CD8-positive, alpha-beta T cell (primary cell): ENCODE measurements at places on chromosomes 13 and 19.
A peak's percentile ranks its signal among the peaks of the same experiment; 100 is the strongest.

GRCh38 chr13:77430377-77430951 is 103.6 kb upstream of the MYCBP2 start:
- no peak for DNase-seq

GRCh38 chr19:13765395-13766094 is 1.2 kb downstream of the MRI1 start:
- DNase-seq, result no peak

DNA sequence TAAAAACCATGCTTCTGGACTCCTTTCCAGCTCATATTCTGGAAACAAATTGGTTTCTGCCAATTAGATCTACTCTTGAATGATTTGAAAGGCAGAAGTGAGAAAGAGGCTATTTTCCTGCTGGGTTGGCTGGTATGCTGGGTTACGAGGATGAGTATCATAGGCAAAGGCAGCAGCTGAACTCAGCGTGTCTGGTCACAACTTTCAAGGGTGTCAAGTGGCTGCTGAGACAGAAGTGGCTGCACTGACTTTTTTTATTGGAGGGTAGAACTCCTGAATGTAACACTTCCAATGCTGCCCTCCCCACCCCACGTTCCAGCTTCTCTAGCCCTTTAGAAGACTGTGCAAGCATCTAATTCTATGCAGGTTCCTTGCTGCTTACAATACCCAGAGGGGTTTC is 8.3 kb upstream of the DZIP1 start:
- no peak for DNase-seq

GRCh38 chr19:12521996-12522395 is 29.3 kb downstream of the ZNF564 start:
- DNase-seq, result no peak

GRCh38 chr19:42242512-42243409 is at the start of gene GSK3A:
TSS of gene GSK3A (minus strand) at chr19:42242602. CDS start at chr19:42242465, 137 bp downstream.
- DNase-seq, result peak; percentile 92

DNA sequence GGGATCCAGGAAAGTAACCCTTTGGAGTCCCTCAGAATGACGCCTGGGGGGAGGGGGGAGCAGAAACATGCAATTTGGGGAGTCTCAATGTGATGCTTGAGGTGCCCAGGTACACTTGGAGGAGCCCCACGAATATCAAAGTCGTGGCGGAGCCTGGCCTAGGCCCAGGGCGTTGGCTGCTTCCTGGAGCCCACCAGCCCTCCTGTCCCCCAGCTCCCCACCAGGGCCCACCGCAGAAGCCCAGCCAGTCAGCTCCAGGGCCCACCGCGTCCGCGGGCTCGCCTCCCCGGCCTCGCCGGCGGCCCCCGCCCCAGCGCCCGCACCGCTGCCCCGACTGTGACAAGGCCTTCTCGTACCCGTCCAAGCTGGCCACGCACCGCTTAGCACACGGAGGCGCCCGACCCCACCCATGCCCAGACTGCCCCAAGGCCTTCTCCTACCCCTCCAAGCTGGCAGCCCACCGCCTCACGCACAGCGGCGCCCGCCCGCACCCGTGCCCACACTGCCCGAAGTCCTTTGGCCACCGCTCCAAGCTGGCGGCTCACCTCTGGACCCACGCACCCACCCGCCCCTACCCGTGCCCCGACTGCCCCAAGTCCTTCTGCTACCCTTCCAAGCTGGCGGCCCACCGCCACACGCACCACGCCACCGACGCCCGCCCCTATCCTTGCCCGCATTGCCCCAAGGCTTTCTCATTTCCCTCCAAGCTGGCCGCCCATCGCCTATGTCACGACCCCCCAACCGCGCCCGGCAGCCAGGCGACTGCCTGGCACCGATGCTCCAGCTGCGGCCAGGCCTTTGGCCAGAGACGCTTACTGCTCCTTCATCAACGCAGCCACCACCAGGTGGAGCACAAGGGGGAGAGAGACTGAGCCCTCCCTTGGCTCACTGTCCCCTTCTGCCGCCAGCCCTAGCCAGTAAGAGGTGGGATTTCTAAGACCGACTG is 2.1 kb downstream of the ZNF575 start:
- peak; percentile 36 for DNase-seq

GRCh38 chr13:93915269-93915809 is 564.1 kb downstream of the DCT start:
- no peak for DNase-seq

- DNase-seq, result no peak
These were observed 292.3 kb upstream of the SPRY2 start for GRCh38 chr13:80633251-80633650.

DNA sequence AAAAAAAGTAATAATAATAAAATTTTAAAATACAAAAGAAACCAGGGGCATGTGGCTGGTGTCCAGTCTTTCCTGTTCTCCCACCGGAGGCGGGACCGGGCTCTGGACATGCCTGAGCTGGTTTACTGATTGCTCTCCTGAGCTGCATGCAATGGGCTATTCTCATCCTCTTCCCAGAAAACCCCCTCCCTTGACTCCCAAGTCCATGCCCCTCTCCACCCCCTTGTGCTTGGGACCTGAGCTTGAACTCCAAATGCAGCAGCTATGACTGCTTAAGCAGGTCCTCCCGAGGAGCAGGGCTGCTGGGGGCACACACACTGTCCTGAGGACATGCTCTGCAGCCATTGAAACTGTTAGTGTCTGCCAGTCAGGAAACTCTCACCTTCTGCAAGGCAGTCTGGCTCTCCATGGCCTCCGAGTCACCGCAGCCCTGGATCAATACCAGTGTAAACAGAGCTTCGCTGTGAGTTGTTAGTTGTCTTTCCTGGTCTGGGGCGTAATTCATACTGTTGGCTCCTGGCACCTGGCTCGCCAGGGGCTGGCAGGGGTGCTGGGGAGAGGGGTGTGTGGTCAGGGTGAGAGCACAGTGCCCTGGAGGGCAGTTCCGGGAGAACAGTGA is 41.6 kb upstream of the CHST8 start:
- no peak for DNase-seq

DNA sequence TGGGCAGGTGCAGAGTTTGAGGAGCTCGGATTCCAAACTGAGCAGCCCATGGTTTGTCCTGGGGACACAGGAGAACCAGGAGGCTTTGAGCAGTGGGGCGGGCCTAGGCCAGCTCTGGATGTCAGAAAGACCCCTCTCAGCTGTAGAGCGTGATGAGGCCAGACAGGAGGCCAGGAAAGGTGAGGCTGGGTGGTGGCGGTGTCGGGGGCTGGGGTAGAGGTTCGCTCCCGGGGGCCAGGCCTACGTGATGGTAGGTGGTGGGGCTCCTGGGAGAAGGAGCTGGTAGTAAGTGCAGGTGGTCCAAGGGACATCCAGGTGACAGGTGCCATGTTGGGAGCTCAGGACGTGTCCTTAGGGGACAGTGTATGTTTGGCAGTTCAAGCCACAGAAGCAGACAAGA is 13.5 kb upstream of the PTOV1 start:
- no peak for DNase-seq

DNA sequence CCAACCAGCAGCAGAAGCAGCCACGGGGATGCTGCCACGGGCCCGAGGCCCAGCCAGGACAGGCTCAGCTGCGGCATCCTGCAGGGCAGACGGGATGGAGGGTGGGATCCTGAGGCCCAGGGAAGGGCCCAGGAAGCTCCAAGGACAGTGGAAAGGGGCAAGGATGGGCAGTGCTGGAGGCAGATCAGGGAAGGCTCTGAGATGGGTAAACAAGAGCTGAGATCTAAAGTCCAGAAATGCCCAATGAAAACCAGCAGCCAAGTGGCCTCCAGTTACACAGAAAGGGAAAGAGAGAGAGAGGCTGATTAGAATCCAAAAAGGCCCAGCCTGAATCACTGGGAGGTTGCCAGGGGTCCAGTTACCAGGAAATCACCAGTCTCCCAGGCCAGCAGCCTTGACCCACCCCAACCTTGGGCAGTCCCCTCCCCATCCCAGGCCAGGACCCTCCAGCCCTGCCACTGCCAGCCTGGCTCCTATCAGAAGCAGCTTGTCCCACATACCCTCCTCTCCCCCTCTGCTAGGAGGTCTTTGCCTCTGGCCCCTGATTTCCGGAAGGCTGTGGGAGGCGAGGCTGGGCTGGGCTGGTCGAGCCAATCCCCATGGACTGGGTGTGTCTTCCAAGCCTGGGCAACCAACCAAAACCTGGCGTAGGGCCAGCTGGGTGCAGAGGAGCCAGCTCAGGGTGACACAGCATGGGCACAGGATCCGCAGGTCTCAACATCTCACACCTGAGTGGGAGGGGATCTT is at the start of gene CYP4F11:
CYP4F11 (minus strand) TSS at position 198 of the 747 bp plus-strand sequence; CDS start at position 77, 121 bp downstream.
- no peak for DNase-seq

- no peak for DNase-seq
These were observed 41.6 kb upstream of the SPRY2 start for GRCh38 chr13:80382576-80382975.

- no peak for DNase-seq
These were observed 67.5 kb downstream of the CHST8 start for GRCh38 chr19:33689138-33689746.

DNA sequence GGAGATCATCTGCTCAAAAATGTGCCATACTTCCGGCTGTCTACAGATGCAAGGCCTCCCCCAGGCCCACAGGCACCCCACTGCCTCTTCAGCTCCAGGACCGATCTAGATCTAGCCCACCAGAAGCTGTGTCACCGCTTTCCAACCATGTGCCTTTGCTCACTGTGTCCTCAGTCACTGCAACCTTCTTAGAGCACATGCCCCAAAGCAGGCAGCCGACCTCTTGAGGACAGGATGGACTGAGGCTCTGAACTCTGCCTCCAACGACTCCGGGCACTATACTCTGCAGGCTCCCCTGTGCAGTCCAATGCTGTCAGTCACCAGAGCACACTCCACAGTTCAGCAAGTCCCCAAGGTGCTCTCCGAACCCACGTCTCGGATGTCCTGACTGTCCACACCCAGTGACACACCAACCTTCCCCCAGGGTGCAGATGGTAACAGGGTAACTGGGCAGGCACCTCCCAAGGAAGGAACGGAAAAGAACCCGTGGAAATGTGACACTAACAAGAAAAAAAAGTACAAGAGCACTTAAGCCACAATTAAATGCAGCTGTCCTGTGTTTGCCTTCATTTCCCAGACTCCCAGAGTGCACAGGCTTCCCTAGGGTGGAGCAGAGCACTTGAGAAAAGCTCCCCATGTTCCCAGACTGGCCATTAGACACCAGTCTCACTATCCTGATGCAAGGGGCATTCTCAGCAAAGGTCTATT is 4.8 kb downstream of the STK24 start:
- peak; percentile 33 for DNase-seq

- DNase-seq, result no peak
These were observed 31.5 kb downstream of the KLF5 start for GRCh38 chr13:73090116-73090822.

DNA sequence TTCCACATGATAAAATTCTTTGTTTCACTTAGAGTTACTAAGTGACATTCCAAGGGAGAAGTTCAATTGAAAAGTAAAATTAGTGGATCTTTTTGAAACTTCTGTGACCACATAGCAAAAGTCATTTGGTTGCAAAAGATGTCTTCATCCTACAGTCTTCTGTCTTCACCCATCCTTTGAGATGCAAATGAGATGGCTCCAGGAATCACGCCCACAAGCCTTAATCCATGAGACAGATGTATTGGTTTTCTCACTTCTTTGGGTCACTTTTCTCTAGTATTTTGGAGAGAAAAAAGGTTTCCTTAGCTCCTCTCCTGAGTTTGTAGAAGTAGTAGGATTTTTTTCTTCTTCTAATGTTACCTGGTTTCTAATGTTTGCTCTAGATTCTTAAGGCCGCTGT is 259.5 kb upstream of the SLC10A2 start:
- no peak for DNase-seq

DNA sequence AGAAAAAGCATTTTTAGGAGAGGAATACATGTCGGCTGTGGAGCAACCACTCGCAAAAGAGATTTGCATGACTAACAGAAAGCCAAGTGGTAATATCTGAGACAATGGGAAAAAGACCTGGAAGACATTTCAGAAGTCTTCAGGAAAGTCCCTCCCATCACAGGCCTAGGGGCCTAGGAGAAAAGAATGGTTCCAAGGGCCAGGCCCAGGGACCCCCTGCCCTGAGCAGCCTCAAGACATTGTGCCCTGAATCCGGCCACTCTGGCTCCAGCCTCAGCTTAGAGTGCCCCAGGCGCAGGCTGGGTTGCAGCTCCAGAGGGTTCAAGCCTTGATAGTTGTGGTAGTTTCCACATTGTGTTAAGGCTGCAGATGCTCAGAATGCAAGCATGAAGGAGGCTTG is 9.4 kb downstream of the ZNF221 start:
- DNase-seq, result no peak

- peak; percentile 31 for DNase-seq
These were observed 822 bp upstream of the ZNF274 start for GRCh38 chr19:58181902-58182576.

- peak; percentile 13 for DNase-seq
These were observed 38.7 kb downstream of the NFIX start for GRCh38 chr19:13033819-13034611.

- DNase-seq, result no peak
These were observed 150.3 kb upstream of the GPR12 start for GRCh38 chr13:26910754-26911465.

- DNase-seq, result no peak
These were observed 256.1 kb downstream of the SLITRK6 start for GRCh38 chr13:85543144-85543543.

- DNase-seq, result no peak
These were observed 38.7 kb downstream of the ADGRE1 start for GRCh38 chr19:6925801-6926751.

DNA sequence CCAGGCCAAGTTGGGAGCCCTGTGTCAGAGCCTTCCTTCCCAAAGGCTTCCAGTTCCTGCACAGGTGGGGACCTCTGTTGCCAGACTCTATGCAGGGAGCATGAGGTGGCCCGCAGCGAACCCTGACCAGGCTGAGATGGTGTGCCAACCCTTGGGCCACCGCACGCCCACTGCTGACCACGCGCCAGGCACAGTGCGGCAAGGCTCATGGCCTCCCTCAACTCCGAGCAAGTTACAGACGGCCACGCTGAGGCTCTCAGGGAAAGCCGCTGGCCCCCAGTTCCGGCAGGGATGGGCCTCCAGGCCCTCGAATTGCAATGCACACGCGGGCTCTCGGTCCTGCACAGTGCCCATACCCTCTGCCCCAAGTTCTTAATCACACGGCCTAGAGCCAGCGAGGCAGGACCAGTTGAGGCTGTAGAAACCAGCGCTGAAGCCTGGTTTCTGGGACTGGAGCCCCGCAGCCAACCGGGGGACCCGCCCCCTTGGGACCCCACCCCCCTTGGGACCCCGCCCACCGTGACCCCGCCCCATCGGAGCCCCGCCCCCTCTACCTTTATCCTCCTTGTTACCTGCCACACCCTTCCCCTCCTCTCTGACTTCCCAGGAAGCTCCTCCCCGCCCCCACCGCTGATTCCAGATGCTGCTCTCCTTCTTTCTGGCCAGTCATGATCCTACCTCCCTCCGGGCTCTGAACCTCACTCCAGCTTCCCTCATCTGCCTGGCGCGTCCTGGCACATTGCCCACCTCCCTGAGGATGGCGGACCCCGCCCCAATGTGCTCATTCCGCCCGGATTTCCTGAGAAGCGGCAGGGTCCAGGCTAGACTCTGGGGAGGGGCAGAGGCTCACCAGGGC is 6.0 kb downstream of the PEX11G start:
- DNase-seq, result no peak

GRCh38 chr19:2084993-2085720 is 11.0 kb downstream of the MOB3A start:
- DNase-seq, result peak; percentile 92

DNA sequence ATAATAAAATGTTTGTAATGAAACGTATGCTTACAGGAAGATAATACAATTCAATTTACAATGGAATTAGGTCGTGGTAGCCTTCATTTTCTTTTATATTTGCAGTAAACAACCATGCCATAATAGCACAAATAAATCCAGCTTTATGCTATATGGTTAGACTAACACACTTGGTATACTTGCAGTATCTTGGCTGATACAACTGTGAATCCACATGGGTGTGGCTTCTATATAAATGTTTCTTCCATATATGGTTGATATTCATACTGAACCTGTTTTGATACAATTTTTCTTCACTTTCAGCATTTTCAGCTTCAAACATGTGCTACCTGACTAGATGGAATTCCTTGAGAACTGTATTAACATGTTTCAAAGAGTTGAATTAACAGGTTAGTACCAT is 20.4 kb upstream of the SPRY2 start:
- DNase-seq, result no peak
